ENCODE measurements at places on chromosomes 13 and 19.

DNA sequence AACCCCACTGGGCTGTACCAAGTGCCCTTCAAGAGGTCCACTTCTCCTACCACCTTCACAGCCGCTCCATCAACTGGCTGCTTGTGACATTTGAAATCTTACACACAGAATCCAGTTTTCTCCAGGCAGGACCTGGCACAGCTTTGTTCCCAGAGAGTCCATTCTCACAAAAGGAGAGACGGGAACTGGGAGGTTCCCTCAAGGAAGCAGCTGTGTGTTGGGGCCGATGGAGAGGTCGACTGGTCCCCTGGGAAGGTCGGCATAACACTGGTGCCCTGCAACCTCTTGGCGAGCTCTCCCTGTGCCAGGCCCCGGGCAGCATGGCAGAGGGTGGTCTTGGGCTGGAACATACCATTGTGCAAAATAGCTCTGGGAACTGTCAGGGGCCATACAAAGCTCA is 21.5 kb downstream of the ELL start:
- DNase-seq: no peak

DNA sequence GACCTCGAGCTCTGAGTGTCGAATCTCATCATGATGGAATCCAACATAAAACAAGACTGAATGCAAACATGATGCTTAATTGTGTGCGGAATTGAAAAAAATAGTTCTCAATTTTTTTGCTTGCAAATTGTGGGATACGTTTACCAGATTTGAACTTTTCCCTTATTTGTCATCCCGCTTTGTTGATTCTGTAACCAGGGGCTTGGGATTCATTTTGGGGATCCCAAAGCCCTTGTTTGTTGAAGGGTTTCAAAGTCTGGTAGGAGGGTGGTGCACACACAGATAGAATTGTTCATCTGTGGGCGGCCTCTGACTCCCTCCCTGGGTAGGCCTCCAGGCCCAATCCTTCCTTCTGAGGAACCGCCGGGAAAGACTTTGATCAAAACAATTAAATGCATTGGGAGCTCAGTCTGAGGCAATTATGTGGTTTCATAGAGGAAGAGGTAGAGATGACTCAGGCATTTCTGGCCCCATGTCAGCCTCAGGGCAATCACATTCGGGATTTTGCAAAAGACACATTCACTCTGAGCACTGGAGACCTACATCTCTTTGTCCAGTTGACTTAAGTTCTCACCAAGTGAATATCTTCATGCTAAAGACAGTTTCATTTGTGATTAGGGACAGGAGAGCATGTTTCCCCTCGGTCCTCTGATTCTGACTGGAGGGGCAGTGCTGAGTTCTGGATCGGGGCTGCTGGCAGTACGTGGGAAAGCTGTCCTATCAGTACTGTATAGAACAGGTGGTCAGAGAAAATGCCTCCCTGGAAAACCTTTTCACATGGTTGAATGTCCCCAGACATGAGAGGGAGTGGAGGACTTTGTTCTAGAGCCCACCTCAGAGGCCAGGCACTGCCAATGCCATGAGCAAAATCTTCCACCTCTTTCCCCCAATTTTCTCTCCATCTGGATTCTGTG is 27.8 kb upstream of the IGFL4 start:
- DNase-seq: no peak

DNA sequence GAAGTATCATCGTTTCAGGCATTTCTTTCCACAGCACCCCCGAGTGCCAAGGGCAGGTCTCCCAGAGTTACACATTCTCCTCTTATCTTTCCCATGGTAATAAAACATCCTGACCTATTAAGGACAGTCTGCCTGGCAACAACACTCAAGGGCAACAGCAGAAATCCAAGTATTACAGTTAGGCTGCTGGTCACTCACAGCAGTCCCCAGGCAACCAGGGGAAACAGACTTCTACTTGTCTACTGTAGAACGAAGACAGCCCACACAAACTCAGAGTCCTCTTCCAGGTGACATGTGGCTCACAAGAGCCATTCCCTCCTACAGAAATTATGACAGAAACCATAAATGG is 24.3 kb downstream of the RCBTB1 start:
- DNase-seq: no peak

GRCh38 chr13:105573136-105573535 is 962.3 kb downstream of the EFNB2 start:
- no peak for DNase-seq

DNA sequence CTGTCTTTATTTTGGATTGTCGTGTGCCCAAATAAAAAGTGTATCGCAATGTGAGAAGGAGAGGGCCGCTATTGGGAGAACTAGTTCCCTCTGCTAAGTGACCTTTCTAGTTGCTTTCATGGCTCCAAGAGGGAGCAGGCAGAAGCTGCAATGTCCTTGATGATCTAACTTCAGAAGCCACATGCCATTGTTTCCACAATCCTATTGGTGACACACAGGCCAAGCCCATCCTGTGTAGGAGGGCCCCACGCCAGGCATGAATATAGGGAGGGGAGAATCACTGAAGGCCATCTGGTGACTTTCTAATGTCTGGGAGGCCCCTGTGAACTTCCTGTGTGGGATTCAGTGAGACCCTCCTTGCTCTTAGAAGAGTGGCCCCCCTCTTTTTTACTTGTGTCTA is 47.8 kb upstream of the KPNA3 start:
- no peak for DNase-seq

- peak; percentile 47 for DNase-seq
Observed at GRCh38 chr19:49150106-49150943, 4.9 kb downstream of the HRC start.

- peak; percentile 58 for DNase-seq
Observed at GRCh38 chr19:55451965-55452748, 9.1 kb upstream of the SHISA7 start.

- DNase-seq: peak; percentile 59
Observed at GRCh38 chr13:99421758-99422585, 79.3 kb upstream of the TM9SF2 start.

DNA sequence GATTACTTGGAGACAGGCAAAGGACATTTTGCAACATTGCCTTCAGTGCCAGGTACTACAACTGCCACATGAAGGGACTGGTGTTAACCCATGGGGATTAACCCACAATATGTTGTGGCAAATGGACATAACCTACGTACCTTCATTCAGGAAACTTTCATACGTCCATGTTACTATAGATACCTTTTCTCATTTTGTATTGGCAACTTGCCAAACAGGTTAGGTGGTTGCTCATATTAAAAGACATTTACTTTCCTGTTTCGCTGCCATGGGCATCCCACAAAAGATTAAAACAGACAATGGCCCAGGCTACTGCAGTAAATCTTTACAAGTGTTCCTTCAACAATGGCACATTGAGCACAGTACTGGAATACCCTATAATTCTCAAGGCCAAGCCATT is 925.3 kb downstream of the SLITRK6 start:
- DNase-seq: no peak

GRCh38 chr13:24203811-24204210 is 43.3 kb downstream of the SPATA13 start:
- DNase-seq: no peak

DNA sequence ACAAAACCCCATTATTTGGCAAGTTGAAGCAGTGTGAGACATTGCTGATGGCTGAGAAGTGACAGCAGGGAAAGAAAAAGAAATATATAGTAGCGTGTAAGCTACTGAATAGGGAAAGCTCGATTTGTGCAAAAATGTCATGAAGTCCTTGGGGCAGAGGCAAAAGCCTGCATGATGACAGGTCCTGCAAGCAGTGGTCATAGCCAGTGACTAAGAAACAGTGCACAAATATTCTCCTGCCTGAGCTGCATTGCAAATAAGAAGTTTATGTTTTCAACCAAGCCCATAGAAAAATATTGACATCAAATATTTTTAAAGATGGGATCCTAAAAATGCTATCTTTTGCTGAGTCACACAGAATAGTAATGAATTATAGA is 270.0 kb downstream of the SLITRK6 start:
- no peak for DNase-seq

GRCh38 chr13:33953781-33954180 is 135.8 kb downstream of the RFC3 start:
- DNase-seq: no peak

- DNase-seq: no peak
Observed at GRCh38 chr19:28963486-28964250, 249.3 kb downstream of the UQCRFS1 start.

DNA sequence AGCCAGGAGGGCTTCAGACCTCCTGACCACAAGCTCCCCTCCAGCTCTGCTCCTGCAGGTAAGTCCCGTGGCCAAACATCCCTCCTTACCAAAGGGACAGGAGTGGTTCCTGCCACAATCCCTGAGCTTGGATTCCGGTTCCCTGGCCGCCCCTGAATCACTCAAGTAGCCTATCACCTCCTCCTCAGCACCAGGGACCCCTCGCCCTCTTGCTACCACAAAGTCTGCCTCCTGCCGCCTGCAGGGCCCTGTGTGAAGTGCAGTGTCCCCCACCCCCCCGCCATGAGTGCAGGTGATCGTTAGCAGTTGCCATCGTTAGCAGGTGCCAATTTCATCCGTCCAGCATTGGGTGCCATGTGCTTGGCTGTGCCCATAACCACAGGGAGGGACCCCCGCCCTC is 40.8 kb upstream of the RANBP3 start:
- DNase-seq: no peak

- no peak for DNase-seq
Observed at GRCh38 chr13:44768239-44768638, 192.1 kb upstream of the TSC22D1 start.

- DNase-seq: peak; percentile 54
Observed at GRCh38 chr19:991174-991931, 7.2 kb downstream of the WDR18 start.

DNA sequence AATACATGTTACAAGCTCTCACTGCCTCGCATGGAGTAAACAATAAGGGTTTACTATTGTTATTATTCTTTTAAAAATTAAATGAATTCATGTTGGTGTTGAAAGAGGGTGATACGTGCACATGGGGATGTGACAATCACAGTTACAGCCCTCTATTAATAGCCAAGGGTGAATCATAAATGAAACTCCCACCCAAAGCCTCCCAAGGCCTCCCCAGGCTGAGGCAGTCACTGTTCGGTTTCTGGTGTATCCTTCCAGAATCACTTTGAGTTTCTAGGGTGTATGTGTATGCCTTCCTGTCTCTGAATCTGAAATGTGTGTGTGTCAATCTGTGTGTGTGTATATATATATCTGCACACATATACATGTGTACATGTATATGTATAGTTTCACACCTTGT is 73.4 kb downstream of the AKAP11 start:
- no peak for DNase-seq

All from CD4-positive, alpha-beta T cell treated with Interleukin-4 for 1 hour (primary cell).